Smooth muscle cell of the brain vasculature (primary cell): ENCODE measurements at places on chromosomes 12 and 14.

DNA sequence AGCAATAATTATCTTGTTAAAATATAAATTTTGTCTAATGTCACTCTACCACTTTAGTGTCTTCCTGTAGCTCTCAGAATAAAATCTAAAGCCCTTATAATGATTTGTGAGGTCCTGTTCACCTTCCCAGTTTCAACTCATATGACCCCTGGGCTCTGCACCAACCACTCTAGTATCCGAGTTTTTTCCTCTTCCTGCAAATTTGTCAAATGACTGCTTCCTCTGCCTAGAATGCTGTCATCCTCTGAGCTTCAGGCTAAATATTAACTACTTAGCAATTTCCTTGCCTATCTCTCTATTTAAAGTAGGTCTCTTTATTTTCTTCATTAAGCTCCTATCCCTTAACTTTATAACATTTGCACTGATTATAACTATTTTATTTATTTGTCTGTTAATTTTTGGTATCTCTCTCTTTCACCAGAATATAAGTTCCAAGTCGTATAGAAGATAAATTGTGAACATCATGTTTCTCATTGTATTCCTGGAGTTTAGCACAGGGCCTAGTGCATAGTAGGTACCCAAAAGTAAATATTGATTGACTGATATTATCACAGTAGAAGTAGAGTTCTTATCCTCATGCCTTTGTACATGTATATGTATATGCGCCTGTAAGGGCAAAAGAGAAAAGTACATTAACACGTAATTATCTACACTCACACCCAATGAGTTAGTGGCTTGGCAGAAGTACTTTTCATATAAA lies 196.0 kb downstream of the BCAT1 start:
- no peak for DNase-seq

- no peak for DNase-seq
Observed at GRCh38 chr14:52011523-52011922, 22.2 kb downstream of the RTRAF start.

DNA sequence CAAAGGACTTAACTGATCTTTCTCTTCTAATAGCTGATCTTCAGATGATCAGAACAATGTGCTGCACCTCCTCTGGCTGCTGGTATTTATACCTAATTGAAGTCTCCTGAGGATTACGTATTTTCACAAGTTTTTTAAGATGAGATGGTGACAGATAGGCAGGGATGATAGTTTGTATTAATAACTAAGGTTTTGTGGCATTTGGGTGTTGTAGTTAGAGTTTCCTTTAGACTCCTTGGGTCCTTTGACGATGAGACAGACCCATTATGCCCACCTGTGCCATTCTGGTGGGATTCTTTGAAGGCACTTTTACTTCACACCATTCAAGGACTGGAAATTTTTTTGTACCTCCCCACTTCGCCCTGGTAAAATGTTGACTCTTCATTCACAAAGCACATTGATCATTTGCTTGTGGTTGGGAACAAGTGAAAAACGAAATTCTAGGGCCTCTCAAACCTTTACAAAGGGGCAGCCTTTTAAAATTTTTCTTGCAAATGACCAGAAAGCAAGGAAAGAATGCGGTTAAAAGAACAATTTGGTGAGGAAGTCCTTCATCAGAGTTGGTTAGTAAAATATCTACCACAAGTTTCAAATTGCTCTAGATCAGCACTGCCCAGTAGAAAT lies at the start of gene IFNG:
Gene IFNG (minus strand): TSS at position 60 of the 624 bp plus-strand sequence. CDS start 125 bp downstream, outside the sequence.
- no peak for DNase-seq

GRCh38 chr12:27191531-27191930 lies 52.6 kb upstream of the STK38L start:
- no peak for DNase-seq

GRCh38 chr12:63018273-63018672 lies 83.3 kb upstream of the PPM1H start:
- DNase-seq: no peak

- DNase-seq: no peak
Observed at GRCh38 chr12:13079440-13079906, 24.0 kb downstream of the GSG1 start.

GRCh38 chr12:126772171-126772864 lies 1494.7 kb upstream of the TMEM132C start:
- no peak for DNase-seq

GRCh38 chr12:62190689-62191490 lies 69.3 kb upstream of the USP15 start:
- no peak for DNase-seq

DNA sequence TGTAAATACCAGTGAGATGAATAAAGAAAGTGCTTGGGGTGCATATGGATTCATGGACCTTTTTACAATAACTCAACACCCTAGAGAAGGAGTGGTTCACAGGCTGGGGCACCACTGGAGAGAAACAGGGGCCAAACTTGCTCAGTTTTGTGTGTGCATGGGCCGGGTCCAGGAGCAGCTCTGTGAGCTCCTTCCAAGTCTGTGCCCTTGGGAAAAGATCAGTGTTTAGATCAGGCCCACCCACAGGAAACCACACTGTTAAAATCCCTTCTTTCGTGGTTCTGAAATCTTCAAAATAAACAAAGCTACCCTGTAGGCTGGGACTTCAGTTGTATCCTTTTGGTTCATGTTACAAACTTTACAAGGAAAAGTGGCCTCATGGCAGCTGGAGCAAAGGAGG lies 156.1 kb upstream of the TMEM260 start:
- DNase-seq: peak; percentile 44

DNA sequence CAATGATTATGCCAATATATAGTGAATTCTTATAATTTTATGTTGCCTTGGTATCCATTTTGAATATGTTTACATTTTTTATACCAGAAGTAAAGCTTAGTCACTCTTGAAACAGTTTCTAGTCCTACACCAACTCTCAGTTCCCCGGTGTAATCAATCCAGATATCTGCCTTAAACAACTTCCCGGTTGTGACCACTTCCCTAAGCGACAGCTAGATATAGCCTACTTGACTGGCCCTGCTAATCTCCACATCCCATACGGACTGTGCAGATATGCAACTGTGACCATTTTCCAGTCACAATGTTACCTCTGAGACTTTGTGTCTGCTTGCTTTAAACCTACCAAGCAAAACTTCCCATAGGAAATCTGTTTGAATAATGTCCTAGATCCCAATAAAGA lies 1551.5 kb upstream of the SEL1L start:
- DNase-seq: no peak

- no peak for DNase-seq
Observed at GRCh38 chr12:124696693-124697476, 129.5 kb upstream of the NCOR2 start.

GRCh38 chr12:95316798-95317197 lies 99.2 kb downstream of the VEZT start:
- peak; percentile 44 for DNase-seq

DNA sequence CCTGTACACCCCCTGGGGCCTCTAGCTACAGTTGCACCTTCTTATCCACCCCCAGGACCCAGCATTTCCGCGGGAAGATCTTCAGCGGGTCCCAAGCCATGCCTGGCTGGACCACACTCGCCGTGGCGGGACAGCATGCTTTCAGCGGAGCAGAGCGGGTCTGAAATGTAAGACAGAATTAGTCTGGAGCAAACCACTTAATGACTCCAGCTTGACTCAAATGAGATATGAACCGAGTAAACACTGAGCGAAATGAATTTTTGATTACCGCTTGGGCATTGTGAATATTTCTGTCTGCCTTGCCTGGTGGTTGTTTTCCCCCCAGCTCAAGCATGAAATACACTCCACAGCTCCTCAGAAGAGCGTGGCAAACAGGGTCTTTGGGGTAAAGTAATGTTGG lies 60.8 kb downstream of the SLC24A4 start:
- no peak for DNase-seq

GRCh38 chr12:48160807-48161206 lies 3.5 kb upstream of the ASB8 start:
- no peak for DNase-seq

DNA sequence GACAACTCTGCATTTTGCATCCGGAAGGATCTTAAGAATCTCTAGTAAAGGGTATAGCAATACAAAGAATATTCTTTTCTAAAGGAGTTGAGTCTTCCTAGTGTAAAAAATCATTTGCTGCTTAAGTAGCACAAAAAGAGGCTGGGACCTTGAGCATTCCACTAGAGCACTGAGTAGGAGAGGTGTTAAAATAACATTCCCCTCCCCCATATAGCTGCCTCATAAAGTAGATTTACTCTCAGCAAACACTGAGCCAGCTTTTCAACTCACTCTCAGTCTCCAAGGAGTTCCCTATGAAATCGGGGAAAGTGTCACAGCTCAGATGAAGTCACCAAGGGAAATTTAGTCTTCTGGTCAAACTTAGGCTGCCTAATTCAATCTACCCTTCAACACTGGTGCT lies 592.7 kb downstream of the ETNK1 start:
- DNase-seq: no peak

DNA sequence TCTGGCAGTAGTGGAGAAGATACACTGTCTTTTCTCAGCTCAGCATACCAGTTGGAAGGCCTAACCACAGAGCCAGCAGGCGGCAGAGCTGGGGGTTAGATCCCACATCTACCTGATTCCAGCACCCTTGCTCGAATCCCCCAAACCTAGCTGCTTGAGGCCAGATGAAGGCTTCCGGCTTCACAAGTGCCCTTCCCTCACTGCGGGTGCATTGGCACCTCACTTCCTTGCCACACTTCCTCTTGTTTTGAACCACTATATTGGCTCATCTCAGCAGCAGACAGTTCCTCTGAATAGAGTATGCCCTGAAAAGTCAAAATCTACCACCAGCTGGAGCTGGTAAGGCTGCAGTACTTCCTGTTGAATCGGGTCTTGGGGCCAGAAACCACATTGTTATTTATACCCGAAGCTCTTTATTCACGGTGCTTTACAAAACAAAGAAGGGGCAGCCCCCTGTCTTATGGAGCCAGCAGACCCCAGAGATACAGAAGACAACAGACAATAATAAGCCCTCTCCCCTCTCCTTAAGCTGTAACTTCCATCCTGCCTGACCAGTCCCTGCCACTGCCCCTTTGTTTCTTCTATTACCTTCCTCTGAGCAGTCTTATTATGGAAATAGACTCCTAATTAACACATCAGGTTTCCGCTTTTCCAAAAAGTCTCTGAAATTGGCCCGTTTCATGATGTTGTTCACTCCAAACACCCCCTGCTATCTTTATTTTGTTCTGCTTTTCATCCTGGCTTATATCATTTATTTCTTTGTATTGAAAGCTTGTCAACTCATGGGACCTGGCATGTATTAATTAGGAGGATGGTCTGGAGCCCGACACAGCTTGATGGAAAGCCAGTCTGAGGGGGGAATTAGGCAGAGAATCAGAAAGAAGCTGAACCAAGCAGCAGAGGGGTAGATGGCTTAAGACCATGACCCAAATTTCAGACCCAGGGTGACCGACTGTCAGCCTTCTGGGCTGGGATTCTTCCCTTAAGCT lies 233.5 kb downstream of the EFCAB11 start:
- DNase-seq: no peak

GRCh38 chr12:95784286-95784685 lies 6.3 kb downstream of the NTN4 start:
- no peak for DNase-seq

DNA sequence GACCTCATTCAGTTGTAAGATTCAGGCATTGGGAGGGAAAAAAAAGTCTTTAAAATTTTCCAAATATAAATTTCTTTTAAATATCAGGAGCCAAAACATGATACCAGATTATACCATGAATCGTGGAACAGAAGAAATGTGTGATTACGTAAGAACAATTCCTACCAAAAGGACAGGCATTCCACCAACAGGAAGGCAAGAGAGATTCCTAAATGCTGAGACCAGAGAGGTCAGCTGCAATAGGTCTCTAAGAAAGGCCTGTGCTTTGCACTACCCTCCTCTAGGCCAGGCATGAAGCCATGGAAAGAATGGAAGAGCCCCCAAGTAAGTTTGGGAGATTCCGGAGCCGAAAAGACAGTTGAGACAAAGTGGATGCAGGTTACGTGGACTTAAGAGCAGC lies 83.7 kb downstream of the PTGER2 start:
- DNase-seq: no peak

DNA sequence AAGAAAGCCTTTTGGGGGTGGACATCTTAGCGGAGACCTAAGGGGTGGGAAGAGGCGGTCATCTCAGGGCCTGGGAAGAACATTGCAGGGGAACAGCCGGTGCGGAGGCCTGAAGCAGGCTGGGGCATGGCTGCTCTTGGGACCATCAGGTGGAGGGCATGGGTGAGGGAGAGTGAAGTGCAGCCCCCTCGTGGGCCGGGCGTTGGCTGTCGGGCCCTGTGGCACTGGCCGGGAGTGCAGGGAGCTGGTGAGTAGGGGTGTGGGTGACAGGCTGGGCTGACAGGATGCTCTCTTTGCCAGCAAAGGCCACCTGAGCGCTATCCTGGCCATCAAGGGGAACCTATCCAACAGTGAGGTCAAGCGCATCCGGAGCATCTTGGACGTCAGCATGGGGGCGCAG lies 11.7 kb downstream of the TNFAIP2 start:
- DNase-seq: no peak

DNA sequence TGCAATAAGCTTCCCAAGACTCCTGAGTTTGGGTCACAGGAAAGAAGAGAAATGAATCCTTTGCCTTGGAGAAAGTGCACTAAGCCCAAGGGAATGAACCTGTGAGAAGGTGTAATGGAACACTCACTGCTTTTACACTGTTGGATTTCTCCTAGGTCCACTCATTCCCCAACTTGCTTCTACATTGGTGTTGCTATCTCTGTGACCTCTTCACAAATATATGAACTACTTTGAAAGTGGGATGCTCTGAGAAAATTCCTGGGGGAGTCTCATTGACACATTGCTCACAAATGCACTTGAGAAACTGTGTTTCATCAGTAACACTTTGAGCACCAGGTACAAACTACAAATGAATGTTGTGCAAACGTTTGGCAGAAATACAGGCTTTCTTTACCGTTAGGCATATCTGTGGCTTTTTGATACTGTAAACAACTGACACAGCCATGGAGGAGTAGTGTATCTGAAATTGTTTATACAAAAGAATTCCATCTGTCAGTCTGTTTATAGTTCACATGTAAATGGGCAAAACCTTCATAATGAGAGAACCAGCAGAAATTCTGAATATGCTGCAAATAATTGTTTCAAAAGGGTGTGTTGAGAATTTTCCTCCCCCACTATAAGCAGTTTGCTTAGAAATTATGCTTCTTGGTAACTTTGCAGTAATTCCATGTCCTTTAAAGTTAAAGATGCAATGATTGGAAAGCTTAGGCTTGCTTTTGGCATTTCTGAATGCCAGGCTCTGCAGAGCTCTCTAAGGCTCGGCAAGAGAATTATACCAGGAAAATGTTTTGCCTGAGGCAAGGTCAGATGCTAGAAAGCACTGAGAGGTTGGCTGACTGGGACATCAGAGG lies 348.5 kb upstream of the DDHD1 start:
- no peak for DNase-seq

DNA sequence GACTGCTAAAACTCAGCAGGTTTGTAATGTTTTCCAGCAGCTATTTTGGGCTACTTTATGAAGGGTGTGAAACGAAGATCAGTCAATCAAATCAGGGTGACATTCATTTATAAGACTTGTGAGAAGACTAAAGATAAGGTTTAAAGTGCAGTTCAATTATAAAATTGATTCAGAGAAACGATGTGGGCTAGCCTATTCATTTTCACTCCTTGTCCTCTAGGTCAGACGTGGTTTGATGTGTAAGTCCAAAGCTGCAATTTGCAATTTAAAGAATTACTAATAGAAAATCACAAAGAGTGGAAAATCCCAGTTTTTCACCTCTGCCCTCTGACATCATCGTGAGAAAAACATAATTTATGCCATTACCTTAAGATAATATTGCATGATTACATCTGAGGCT lies 243.5 kb upstream of the NOVA1 start:
- no peak for DNase-seq
